A549 treated with dexamethasone at 1 μM for 4 hours (cell line): ENCODE measurements at places on chromosomes 5 and 9. TPM values are rescaled to one million over a fixed set of nuclear protein-coding genes. Genes with fewer than 3 reads are reported as not detected.

Gene CFAP90
- 0.39 to 0.72 TPM (median 0.50 TPM) in 5 replicates for total RNA-seq

Gene CEP72
- total RNA-seq: 7.3 to 10.1 TPM (median 9.5 TPM) in 5 replicates

Gene KIAA0825
- 0.41 to 0.71 TPM (median 0.52 TPM) in 5 replicates for total RNA-seq

Gene CANX
- total RNA-seq: 343 to 510 TPM (median 446 TPM) in 5 replicates

Gene LVRN
- total RNA-seq: 0.02 to 0.07 TPM (median 0.05 TPM) in 4 of 5 replicates, not detected in the other

Gene PTGES
- 152 to 184 TPM (median 163 TPM) in 5 replicates for total RNA-seq

Gene LCN6
- total RNA-seq: not detected in 5 replicates

Gene PAEP
- total RNA-seq: 0.14 to 0.45 TPM (median 0.36 TPM) in 5 replicates

Gene GMCL2
- total RNA-seq: not detected in 5 replicates

Gene MAMDC4
- 1.3 to 4.3 TPM (median 3.4 TPM) in 5 replicates for total RNA-seq

Gene FGF18
- total RNA-seq: 2.5 to 4.8 TPM (median 4.2 TPM) in 5 replicates

Gene SLC46A2
- total RNA-seq: not detected in 5 replicates

Gene PAPPA
- 21.4 to 40.2 TPM (median 33.9 TPM) in 5 replicates for total RNA-seq

Gene PRELID1
- 272 to 376 TPM (median 337 TPM) in 5 replicates for total RNA-seq

Gene C5orf63
- total RNA-seq: 3.0 to 5.9 TPM (median 3.7 TPM) in 5 replicates

Gene FOXD4
- total RNA-seq: 0.20 to 0.66 TPM (median 0.34 TPM) in 5 replicates

Gene NMUR2
- 0.05 to 0.22 TPM (median 0.11 TPM) in 3 of 5 replicates, not detected in the others for total RNA-seq

Gene FOXI1
- not detected in 5 replicates for total RNA-seq

Gene FNBP1
- 11.2 to 16.2 TPM (median 15.2 TPM) in 5 replicates for total RNA-seq

Gene LCN10
- 0.04 TPM in 1 of 5 replicates, not detected in the others for total RNA-seq

Gene SLC45A2
- not detected in 5 replicates for total RNA-seq

Gene SPINK6
- total RNA-seq: 0.27 to 1.4 TPM (median 0.39 TPM) in 5 replicates

Gene NANS
- total RNA-seq: 65.8 to 74.4 TPM (median 70.4 TPM) in 5 replicates

Gene TPD52L3
- not detected in 5 replicates for total RNA-seq

Gene NRARP
- 1.7 to 3.0 TPM (median 2.9 TPM) in 5 replicates for total RNA-seq

Gene ANKRD34B
- 0.05 to 0.14 TPM (median 0.09 TPM) in 5 replicates for total RNA-seq

Gene FOXD4L4
- total RNA-seq: 0.04 to 0.07 TPM (median 0.05 TPM) in 3 of 5 replicates, not detected in the others

Gene OCLN
- total RNA-seq: 10.8 to 12.9 TPM (median 10.9 TPM) in 5 replicates

Gene SPOCK1
- total RNA-seq: 10.6 to 24.2 TPM (median 20.1 TPM) in 5 replicates

Gene RORB
- total RNA-seq: not detected in 5 replicates

Gene ORM2
- total RNA-seq: not detected in 5 replicates

Gene SHISAL2B
- not detected in 5 replicates for total RNA-seq

Gene TSC1
- total RNA-seq: 14.7 to 17.3 TPM (median 17.1 TPM) in 5 replicates

Gene RNF208
- 1.2 to 2.2 TPM (median 2.0 TPM) in 5 replicates for total RNA-seq

Gene CMYA5
- 0.08 to 0.28 TPM (median 0.09 TPM) in 5 replicates for total RNA-seq

Gene IFNA2
- not detected in 5 replicates for total RNA-seq

Gene CKMT2
- not detected in 5 replicates for total RNA-seq

Gene PLAC8L1
- 0.21 to 0.38 TPM (median 0.27 TPM) in 3 of 5 replicates, not detected in the others for total RNA-seq

Gene FBXL7
- 1.2 to 1.7 TPM (median 1.6 TPM) in 5 replicates for total RNA-seq

Gene NKD2
- 17.1 to 25.9 TPM (median 23.5 TPM) in 5 replicates for total RNA-seq

Gene TAF11L8
- total RNA-seq: not detected in 5 replicates

Gene PCDHA5
- 0.52 to 0.95 TPM (median 0.85 TPM) in 5 replicates for total RNA-seq

Gene LPAR1
- 18.5 to 24.7 TPM (median 23.6 TPM) in 5 replicates for total RNA-seq

Gene STXBP1
- 13.6 to 19.7 TPM (median 18.6 TPM) in 5 replicates for total RNA-seq

Gene PCDHA11
- 0.07 to 0.34 TPM (median 0.11 TPM) in 5 replicates for total RNA-seq

Gene SPAG8
- total RNA-seq: 0.24 to 0.51 TPM (median 0.34 TPM) in 5 replicates

Gene LHX2
- 3.2 to 4.1 TPM (median 3.7 TPM) in 5 replicates for total RNA-seq

Gene AFAP1L1
- total RNA-seq: 10.3 to 15.2 TPM (median 13.4 TPM) in 5 replicates

Gene NEUROG1
- not detected in 5 replicates for total RNA-seq
